ENCODE measurements at places on chromosomes 2 and 18.

GRCh38 chr18:76691800-76692199 lies 130.6 kb upstream of the ZNF236 start:
- no peak for DNase-seq

- no peak for DNase-seq
Measured at GRCh38 chr18:59516356-59517155, 157.5 kb upstream of the LMAN1 start.

- no peak for DNase-seq
Measured at GRCh38 chr18:48813321-48813720, 137.4 kb downstream of the SMAD7 start.

- DNase-seq: no peak
Measured at GRCh38 chr18:67475673-67476072, 40.8 kb downstream of the DSEL start.

DNA sequence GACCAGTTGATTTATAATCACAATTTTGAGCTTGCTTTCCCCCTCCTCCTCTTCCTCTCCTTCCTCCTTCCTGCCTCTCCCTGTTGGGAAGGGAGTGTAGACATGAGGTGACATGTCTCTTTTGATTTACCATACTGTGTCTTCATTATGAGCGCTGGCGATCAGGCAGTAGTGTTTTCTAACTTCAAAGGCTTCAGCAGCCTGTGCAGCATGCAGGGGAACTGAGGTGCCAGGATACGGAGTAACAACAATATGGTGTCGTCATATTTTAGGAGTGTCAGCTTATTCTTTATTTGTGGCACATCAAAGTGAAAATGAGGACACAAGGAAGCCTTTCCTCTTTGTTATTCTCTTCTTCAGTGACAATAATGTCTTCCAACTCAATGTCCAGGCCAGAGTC lies 864.2 kb downstream of the SLC4A3 start:
- DNase-seq: no peak

DNA sequence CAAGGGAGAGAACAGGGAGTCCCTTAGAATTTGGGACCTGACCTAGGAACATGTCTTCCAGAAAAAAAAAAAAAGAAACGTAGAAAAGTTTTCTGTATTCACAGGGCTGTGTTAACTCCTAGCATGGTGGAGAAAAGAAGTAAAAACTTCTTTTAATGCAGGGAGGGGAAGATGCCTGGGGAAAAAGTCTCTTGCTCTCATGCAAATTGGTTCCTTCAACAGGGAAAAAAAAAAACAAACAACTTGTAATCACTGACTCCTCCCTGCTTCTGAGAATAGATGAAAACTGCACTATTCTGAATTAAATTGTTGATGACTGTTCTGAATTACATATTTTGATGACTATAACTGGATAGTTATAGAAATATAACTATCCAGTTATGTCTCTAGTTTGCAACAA lies 933.2 kb downstream of the TRIB2 start:
- no peak for DNase-seq

GRCh38 chr2:9967053-9967775 lies 15.7 kb downstream of the GRHL1 start:
- DNase-seq: no peak

- DNase-seq: no peak
Measured at GRCh38 chr2:158204741-158205165, 103.1 kb downstream of the UPP2 start.

DNA sequence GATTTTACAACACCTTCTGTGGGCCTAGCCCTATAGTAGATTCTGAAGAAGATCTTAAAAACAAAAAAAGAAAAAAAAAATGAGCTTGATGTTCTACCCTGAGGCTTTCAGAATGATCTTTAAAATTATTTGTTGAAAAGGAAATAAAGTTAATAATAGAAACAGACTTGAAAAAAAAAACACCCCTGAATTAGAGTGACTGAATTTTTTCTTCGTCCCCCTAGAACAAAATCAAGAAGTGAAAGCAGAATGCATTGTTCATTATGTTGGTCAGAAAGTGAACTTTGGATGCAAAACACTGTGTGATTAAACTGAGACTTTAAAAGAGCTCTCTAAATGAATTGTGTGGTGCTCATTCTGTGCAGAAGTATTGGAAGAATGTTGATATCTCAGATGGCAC lies 1384.4 kb upstream of the PIK3C3 start:
- DNase-seq: no peak

- no peak for DNase-seq
Measured at GRCh38 chr2:106561356-106561755, 74.2 kb downstream of the CD8B2 start.

GRCh38 chr18:35139517-35139916 lies 98.3 kb downstream of the MAPRE2 start:
- DNase-seq: no peak

- no peak for DNase-seq
Measured at GRCh38 chr2:1515986-1516797, 102.9 kb downstream of the TPO start.

DNA sequence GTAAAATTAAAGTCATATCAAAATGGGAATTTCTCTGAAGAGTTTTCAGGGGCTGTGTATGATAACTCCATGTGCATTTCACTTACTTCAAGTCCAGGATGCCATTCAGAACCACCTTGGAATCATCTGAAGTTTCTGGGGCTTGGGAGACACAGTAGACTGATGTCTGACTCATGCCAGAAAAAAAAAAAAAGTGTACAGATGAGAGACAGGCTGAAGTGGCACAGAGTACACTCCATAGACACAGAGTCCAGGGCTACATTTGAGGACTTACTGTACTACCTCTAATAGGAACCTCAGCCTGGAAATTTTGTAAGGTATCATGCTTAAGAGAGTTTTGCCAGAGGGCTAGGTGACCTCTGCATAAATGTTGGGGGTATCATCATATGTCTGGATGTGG lies 92.0 kb downstream of the SS18 start:
- no peak for DNase-seq

GRCh38 chr2:197883354-197884032 lies 79.1 kb downstream of the PLCL1 start:
- no peak for DNase-seq

DNA sequence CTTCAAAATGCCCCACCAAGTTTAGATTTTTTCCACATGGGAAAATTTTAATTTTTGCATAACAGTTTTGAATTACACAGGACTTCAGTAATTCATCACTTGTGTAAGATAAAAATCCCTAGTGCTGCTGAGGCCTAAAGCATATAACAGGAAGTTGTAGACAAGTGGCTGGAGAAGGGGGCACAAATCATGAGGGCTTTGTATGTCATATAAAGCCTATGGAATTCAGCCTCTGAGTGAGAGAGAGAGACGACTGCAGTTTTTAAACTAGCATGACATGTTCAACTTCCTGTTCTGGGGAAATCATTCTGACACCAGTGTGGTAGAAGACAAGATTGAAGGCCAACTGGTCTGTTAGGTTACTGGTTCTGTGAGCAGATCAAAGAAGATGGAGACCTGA lies 187.3 kb upstream of the CHST9 start:
- no peak for DNase-seq

- DNase-seq: no peak
Measured at GRCh38 chr2:212495046-212495445, 43.6 kb downstream of the ERBB4 start.

GRCh38 chr2:121670181-121670580 lies 20.9 kb upstream of the CLASP1 start:
- no peak for DNase-seq

DNA sequence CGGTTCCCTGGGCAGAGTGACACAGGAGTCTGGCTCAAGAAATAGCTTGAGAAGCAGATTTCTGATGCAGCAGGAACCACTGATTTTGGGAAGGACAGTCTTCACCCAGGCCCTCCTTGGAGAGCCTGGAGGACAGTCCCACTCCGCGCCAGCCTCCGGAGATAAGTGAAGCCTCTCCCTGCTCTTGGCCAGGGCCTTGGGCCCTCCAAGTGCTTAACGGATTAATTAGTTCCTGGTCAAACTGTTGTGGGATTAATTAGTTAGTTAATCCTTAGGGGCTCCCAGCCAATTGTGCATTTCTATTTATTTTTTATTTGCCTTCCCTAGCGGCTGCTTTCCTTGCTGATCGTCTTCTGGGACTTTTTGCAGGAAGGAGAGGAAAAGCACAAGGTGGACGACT lies 19.6 kb downstream of the CPLX4 start:
- no peak for DNase-seq

GRCh38 chr18:57743008-57743407 lies 60.1 kb downstream of the ATP8B1 start:
- DNase-seq: no peak

DNA sequence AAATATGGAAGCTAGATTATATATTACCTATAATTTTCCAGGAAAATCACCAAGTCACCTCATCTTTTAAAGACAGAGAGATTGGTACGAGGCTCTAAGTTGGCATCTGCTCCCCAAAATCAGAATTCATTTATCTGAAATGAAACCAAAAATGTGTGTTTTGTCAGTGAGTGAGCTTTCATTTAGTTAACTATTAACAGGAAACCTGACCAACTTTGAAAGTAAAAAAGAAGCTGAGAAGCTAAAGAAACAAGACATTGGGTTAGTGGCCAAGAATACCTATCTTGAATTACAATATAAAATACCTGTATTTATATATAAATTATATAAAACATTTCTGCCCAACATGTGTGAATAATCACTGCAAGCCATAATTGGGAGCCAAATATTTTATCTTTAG lies 1.9 kb downstream of the MPPE1 start:
- DNase-seq: no peak

DNA sequence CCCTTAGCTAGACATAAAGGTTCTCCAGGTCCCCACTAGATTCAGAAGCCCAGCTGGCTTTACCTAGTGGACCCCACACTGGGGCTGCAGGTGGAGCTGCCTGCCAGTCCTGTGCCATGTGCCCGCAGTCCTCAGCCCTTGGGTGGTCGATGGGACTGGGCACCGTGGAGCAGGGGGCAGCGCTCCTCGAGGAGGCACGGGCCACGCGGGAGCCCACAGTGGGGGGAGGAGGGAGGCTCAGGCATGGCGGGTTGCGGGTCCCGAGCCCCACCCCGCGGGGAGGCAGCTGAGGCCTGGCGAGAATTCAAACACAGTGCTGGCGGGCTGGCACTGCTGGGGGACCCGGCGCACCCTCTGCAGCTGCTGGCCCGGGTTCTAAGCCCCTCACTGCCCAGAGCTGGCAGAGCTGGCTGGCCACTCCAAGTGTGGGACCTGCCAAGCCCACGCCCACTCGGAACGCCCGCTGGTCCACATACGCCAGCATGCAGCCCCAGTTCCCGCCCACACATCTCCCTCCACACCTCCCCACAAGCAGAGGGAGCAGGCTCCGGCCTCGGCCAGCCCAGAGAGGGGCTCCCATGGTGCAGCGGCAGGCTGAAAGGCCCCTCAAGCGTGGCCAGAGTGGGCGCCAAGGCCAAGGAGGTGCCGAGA lies 119.7 kb upstream of the NRXN1 start:
- no peak for DNase-seq

DNA sequence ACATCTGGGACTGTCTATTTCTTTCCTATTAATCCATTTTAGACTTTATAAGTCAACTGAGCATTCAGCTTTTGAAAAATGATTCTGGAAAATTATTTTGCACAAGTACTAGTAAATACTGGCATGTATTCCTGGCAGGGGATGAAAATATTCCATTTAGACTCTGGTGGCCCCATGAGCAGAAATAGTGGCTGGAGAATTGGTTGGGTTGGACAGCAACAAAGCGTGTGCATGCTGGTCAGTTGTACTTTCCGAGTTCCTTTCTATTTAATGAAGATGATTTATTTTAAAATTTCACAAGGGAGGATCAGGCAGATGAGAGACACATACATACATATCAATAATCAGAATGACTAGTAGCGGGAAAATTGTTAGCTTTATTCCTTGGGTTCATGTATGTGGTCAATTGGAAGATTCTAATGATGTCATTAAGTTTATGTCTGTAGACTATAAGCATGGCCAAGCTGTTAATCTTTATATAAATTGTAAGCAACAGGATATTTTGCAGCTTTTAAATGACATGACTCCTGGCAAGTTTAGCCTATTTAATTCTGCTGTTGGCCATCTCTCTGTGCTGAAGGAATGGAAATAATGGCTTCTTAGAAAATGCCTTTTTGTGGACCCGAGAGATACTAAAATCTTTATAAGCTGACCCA lies 541.6 kb downstream of the SLC4A3 start:
- DNase-seq: no peak

DNA sequence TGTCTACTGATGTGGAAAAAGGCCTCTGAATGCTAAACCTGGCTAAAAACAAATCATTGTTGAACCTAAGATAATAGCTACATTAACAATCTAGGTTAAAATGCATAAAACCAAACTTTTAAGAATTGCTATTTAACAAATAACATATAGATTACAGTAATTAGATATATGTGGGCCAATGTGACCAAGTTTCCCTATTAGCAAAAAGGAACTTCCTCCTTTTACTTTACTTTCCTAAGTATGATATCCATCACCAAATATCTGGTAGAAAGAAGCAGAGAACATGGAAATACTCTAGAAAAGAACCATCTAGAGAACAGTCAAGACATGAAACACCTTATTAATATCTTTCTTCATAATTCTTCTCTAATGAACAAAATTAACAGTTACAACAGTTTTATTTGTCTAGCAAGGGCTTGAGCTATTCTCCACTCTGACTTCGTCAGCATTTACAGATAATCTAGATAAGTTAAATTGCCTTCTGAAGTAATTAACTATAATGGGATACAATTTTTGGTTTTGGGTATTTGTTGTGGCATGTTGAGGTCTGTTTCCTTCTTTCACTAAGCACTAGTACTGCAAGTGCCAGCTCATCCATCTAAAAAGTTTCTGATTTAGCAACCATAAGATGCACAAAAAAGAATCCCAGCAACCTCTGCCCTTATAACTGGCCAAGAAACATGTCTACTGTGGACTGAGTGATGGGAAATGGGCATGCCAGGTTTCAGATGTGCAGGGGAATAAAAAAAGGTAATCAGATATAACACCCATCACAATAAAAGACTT lies 53.3 kb downstream of the MEMO1 start:
- no peak for DNase-seq

GRCh38 chr2:31335921-31336585 lies 78.5 kb downstream of the XDH start:
- no peak for DNase-seq

GRCh38 chr2:131425231-131425941 lies 50.5 kb upstream of the TUBA3D start:
- DNase-seq: no peak

- DNase-seq: no peak
Measured at GRCh38 chr2:168992591-168993349, 38.4 kb downstream of the ABCB11 start.

DNA sequence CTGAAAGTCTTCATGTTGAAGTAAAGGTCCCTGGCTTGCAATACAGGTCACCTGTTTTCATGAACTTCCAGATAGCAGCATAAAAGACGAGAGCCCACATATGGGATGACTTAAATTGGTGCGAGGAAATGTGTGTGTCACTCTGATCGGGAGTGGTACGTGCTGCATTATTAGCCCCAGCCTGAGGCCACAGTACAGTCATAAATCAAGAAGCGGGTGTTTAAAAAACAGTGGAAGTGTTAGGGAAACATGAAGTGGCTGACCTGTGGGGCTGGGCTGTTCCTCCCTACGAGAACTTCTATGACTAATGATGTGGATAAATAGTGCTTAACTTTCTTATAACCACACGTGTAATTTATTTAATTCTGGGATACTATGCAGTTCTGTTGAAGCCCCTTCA lies 24.4 kb downstream of the RDH14 start:
- DNase-seq: no peak
